ENCODE measurements at places on chromosomes 5 and 9.

DNA sequence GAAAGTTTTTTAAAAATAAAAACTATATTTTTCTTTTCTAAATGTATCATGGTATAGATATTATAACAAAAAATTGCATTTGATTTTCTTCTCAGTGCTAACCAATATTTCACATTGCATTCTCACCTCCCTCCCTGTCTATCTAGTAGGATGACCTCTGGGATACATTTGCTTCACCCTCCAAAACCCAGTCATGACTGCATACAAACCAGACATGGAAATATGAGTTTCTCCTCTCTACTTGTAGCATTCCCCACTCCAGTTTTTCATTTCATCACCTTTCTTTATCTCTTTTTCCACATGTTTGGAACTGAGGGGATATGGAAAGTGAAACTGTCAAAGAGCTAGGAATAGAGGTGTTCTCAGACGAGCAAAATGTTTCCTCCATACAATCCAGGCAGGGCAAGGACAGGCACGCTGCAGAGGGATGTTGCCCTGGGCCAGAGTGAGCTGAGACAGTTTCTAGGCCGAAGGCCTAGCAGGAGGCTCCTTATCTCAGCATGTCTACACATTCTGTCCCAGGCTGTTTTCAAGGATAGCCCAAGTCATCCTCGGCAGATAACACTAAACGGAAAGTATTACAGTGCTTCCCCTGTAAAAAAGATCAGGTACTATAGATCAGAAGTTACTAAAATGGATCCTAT is 46.7 kb downstream of the MEF2C start:
- no peak for DNase-seq

- DNase-seq, result no peak
Observed at GRCh38 chr9:6827439-6828145, 69.8 kb downstream of the KDM4C start.

GRCh38 chr9:119967867-119968535 is 598.8 kb upstream of the BRINP1 start:
- no peak for DNase-seq

DNA sequence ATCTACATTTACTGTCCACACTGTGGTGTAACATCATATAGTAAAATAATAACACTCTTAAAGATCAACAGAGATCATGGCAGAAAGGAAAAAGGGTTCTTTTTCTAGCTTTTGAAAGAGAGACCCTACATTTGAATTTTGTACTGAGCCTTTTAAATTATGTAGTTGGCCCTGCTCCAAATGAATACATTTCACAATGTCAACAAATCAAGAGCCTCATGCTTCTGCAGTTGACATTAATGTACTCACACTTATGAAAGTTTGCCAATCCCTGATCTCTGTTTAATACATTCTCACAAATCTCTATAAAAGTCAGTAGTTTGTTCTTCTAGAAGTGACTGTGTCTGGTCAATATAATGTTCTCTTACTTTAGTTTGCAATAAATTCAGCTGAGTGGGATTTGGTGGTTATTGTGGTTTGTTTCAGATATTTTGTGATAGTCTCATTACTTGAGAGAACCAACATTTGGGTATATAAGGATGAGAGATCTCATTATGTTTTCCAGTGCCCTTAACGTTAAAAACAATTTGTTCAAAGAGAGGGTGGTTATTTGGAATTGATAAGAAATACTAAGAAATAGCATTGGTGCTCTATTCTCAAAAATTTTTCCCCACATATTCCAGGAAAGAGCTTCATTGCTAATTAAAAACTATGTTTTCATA is 277.8 kb upstream of the FTMT start:
- DNase-seq, result no peak

- DNase-seq, result no peak
Observed at GRCh38 chr5:170302653-170303501, 5.3 kb upstream of the LCP2 start.
